Stomach (tissue), 19 donors: ENCODE measurements at places on chromosomes 6 and 20. TPM values are rescaled to one million over a fixed set of nuclear protein-coding genes. Genes with fewer than 3 reads are reported as not detected.

DNA sequence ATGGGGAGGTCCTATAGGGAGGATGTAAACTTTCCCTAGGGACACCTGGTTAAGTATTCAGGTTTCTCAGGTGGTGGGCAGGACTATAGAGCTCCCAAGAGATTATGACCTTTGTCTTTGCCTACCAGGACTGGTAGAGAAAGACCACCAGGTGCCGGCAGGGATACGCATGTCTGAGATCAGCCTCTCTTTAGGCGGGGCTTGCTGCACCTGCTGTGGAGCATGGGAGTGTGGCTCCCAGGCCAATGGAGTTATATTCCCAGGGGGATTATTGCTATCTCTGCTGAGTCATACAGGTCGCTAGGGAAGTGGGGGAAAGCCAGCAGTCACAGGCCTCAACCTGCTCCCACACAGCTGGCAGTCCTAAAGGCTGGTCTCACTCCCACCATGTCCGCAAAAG lies 280.5 kb upstream of the MMS22L start:
- no peaks in the 10 kb centered on the region for H3K36me3 ChIP-seq
- no peak overlapping the region for H3K4me3 ChIP-seq
- H3K27me3 ChIP-seq: no peaks in the 10 kb centered on the region

- no peaks in the 10 kb centered on the region for H3K36me3 ChIP-seq
- H3K27ac ChIP-seq: peak overlapping the region; percentile 51
- no peaks in the 10 kb centered on the region for H3K27me3 ChIP-seq
- H3K4me3 ChIP-seq: no peak overlapping the region
- no peak for DNase-seq
- peaks cover 60% of the 10 kb centered on the region for H3K4me1 ChIP-seq
Observed at GRCh38 chr20:49696594-49696993, 17.1 kb downstream of the B4GALT5 start.

DNA sequence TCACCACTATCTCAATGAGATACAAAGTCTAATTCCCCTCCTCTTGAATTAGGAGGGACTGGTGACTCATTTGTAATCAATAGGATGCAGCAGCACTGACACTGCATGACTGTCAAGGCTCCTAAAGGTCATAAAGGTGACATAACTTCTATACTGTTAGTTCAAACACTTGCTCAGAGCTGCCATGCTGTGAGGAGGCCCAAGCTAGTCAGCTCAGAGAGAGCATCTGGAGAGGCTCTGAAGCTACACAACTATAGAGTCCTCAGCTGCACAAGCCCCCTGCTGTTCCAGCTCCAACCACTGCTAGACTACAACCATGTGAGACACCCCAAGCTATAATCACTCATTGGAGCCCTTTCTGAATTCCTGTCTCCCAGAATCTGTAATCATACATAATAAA lies 17.0 kb upstream of the HEY2 start:
- no peaks in the 10 kb centered on the region for H3K4me1 ChIP-seq
- H3K27me3 ChIP-seq: peaks cover 8% of the 10 kb centered on the region
- no peak overlapping the region for H3K27ac ChIP-seq
- no peak for DNase-seq

GRCh38 chr6:17341891-17342290 lies 51.5 kb upstream of the CAP2 start:
- H3K36me3 ChIP-seq: no peaks in the 10 kb centered on the region
- H3K4me1 ChIP-seq: no peaks in the 10 kb centered on the region
- H3K4me3 ChIP-seq: no peak overlapping the region
- DNase-seq: no peak

DNA sequence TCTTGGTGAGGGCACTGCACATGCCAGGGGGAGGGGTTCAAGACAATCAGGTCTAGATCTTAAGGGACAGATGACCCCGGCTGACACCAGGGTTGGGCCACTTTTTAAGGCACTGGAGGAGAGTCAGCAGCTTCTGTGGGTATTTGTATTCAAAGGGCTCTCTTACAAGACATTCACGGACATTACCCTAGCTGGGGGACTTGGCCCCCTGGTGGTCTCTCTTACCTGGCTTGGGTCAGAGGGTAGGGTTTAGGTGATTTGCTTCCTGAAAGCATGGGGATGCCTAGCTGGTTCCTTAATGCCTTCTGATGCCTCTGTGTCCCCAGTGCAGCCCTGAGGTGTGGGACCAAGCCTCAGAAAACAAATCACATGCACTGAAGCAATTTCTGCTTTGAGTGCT lies 354.7 kb downstream of the CDC5L start:
- no peaks in the 10 kb centered on the region for H3K4me1 ChIP-seq
- H3K4me3 ChIP-seq: no peak overlapping the region
- no peaks in the 10 kb centered on the region for H3K27me3 ChIP-seq

GRCh38 chr20:45047581-45048119 lies 53.3 kb downstream of the KCNS1 start:
- no peak overlapping the region for H3K27ac ChIP-seq
- peaks cover 17% of the 10 kb centered on the region for H3K36me3 ChIP-seq
- H3K4me1 ChIP-seq: no peaks in the 10 kb centered on the region
- no peaks in the 10 kb centered on the region for H3K27me3 ChIP-seq
- no peak overlapping the region for H3K4me3 ChIP-seq

DNA sequence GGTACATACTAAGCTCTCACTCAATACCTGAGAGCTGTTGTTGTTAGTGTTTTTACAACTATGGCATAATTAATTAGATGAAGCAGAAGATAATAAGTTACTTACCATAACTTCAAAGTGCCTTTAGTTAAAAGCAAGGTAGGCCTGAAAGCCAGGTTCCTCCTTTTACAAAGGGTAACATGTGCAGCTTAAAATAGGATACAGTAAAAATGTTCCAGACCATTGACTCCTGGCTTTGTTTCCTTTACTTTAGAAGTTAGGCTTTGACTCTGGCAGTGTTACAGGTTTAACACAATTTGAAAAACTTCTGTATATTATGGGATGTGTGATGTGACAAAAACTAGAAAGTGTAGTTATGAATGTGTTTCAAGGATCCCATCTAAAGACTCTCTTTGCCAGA lies 522.5 kb downstream of the EPM2A start:
- H3K27me3 ChIP-seq: no peaks in the 10 kb centered on the region
- H3K4me1 ChIP-seq: no peaks in the 10 kb centered on the region
- no peak for DNase-seq
- H3K27ac ChIP-seq: no peak overlapping the region
- no peak overlapping the region for H3K4me3 ChIP-seq

- H3K4me3 ChIP-seq: no peak overlapping the region
- no peaks in the 10 kb centered on the region for H3K27me3 ChIP-seq
- H3K4me1 ChIP-seq: peaks cover 27% of the 10 kb centered on the region
- no peak overlapping the region for H3K27ac ChIP-seq
- no peaks in the 10 kb centered on the region for H3K36me3 ChIP-seq
Observed at GRCh38 chr20:50317609-50318008, 127.0 kb downstream of the CEBPB start.

- no peaks in the 10 kb centered on the region for H3K4me1 ChIP-seq
- H3K36me3 ChIP-seq: peaks cover 93% of the 10 kb centered on the region
- no peak overlapping the region for H3K4me3 ChIP-seq
- H3K27me3 ChIP-seq: no peaks in the 10 kb centered on the region
Observed at GRCh38 chr6:15512721-15513120, 150.1 kb downstream of the DTNBP1 start.

- H3K27me3 ChIP-seq: no peaks in the 10 kb centered on the region
- H3K36me3 ChIP-seq: no peaks in the 10 kb centered on the region
- H3K27ac ChIP-seq: no peak overlapping the region
Observed at GRCh38 chr6:105935416-105935815, 150.7 kb upstream of the PRDM1 start.

DNA sequence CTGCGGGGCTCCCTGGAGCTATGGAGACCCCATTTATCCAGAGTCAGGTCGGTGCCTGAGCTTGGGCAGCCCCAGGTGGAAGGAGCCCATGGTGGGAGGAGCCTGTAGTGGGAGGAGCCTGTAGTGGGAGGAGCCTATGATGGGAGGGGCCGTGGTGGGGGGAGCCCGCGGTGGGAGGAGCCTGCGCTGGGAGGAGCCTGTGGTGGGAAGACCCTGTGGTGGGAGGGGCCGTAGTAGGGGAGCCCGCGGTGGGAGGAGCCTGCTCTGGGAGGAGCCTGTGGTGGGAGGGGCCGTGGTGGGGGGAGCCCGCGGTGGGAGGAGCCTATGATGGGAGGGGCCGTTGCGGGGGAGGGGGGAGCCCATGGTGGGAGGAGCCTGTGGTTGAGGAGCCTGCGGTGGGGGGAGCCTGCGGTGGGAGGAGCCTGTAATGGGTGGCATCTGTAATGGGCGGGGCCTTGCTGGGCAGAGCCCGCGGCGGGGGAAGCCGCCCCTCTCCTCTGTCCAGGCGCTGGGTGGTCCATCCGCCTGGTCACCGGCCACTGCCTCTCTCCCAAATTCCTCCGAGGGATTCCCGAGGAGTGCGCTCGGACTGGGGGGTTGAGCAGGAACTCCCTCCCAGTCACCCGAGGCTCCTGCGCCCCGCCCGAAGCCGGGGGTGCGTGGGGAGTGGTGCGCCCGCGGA lies 567 bp upstream of the FNDC11 start:
- peaks cover 23% of the 10 kb centered on the region for H3K4me1 ChIP-seq
- H3K27ac ChIP-seq: peak overlapping the region; percentile 60
- peak overlapping the region; percentile 54 for H3K4me3 ChIP-seq
- peaks cover 58% of the 10 kb centered on the region for H3K27me3 ChIP-seq

GRCh38 chr6:79941489-79942151 lies 5.7 kb downstream of the ELOVL4 start:
- H3K4me3 ChIP-seq: no peak overlapping the region
- H3K27me3 ChIP-seq: peaks cover 26% of the 10 kb centered on the region
- H3K4me1 ChIP-seq: peaks cover 11% of the 10 kb centered on the region

TRIM15 gene
- total RNA-seq: not detected

COL20A1 gene
- total RNA-seq: 2.4 TPM

FAXC gene
- total RNA-seq: 186 TPM

TMEM170B gene
- total RNA-seq: 1.9 TPM

NRSN1 gene
- total RNA-seq: 1.1 TPM

SCUBE3 gene
- total RNA-seq: 2.3 TPM
